ENCODE measurements at places on chromosomes 6 and 20.

DNA sequence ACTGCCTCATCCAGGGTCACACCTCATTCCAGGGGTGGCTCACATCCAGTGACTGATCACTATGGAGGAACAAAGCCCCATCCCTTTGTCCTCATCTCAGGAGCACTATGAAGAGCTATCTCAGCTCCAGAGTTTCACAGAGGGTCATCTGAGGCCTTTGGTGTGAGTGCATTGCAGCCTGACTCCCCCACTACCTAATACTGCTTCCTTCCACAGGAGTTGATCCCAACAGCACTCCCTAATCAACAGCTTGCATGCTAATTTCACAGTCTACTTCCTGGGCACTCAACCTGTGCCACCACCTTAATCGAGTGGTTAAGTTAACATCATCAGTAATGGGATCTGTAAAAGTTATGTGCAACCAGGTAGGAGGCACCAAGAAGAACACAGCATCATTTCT lies 37.7 kb downstream of the F13A1 start:
- DNase-seq, result no peak

DNA sequence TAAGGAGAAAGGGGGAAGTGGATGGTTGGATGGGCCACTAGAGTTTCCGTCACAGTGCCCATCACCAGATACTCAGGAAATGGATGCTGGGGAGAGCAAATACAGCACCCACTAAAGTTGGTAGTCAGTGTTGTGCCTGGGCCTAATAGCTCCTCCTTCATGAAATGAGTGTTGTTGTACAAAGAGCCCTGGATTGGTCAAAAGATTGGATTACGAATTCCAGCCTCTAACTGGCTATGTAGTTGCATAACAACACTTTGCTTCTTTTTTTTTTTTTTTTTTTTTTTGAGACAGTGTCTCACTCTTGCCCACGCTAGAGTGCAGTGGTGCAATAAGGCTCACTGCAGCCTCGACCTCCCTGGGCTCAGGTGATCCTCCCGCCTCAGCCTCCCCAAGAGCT lies 27.4 kb downstream of the KCNG1 start:
- no peak for DNase-seq

DNA sequence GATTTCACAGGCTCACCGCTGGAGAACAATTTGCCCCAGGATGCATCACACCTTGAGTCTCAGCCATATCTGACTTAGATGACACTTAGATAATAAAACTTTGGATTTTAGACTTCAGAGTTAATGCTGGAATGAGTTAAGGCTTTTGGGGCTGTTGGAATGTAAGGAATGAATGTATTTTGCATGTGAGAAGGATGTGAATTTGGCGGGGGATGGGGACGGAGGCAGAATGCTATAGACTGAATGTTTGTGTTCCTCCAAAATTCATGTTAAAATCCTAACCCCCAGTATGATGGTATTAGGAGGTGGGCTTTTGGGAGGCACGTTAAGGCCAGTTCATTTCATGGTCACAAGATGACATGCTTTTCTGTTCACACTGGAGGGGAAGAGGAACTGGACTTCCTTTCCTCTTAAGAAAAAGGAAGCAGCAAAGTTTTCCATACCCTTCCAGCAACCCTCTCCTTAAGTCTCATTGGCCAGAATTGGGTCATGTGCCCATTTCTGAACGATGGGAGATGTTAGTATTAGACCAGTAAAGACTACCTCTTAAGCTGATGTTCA lies 5.8 kb upstream of the SRXN1 start:
- DNase-seq, result no peak

DNA sequence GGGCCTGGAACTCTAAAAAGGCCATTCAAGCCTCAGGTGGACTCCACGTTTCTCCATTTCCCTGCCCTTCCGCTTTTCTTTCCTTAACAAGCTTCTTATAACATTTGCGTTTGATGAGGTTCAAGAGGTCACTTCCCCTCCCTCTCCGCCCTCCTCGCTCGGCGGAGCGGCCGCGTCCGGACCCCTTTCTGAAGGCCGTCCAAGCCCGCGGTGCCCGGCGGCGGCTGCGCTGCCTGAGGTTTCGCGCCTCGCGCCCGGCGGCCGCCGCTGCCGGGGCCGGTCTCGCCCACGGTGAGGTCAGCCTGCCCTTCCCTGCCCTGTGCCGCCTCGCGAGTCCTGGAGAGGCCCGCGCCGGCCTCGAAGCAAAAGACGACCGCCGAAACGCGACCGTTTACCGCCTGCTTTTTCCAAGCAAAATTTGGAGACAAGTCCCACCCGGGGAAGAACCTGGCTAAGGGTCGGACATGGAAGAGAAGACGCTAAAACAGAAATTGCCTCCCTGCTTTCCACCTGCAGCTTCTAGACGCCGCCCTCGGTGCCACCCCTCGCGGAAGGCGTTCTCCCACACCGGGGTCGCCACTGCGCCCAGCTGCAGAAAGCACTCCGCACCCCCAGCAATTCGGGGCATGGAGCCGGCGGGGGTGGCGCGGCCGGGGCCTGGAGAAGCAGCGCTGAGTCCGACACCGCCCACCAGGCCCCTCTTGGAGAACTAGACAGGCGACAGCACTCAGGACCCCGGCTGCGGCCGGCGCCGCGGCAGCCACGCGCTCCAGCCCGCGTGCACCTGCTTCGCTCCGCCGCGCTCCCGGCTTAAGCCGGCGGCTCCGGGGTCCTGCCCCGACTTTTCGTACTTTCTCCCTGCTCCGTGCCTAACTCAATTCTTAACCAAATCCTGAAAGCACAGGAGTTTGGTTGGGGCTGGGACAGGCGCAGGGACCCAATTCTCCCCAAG lies 11.0 kb upstream of the FOXF2 start:
- DNase-seq, result no peak

DNA sequence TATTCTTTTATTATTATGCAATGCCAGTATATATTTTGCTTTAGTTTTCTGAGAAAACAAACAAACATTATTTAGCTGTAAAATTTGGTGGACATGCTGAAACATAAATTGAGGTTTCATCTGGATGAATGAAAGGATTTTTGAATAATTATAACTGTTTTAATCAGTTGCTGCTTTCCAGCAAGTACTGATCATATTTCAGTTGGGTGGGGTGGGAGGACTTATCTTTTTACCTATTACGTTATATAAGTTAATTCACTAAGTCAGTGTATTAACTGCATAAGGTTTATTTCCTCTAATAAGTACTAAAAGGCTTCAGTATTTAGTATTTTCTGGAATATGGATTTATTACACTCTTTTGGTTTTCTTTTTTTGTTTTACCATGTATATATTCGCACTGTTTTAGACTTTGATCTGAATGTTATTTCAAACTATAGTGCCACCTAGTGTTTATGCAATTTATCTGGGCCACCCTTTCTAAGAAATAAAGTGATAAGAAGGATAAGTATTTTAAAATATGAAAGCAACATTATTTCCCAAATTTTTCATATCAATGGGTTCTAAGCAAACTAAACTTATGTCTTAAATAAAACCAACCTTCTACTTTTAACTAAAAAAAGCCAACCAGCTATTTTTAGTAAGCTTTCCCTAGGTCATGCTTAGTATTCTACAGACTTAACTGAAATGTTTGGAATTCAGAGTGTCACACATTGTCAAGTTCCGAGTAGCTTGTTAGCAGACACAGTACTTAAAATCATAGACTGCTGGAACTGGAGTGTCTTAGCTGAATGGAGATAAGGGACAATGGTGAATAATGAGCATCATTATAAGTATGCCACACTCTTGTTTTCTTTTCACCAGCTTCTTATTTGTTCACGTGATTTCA lies 105.4 kb upstream of the MCHR2 start:
- DNase-seq, result no peak

DNA sequence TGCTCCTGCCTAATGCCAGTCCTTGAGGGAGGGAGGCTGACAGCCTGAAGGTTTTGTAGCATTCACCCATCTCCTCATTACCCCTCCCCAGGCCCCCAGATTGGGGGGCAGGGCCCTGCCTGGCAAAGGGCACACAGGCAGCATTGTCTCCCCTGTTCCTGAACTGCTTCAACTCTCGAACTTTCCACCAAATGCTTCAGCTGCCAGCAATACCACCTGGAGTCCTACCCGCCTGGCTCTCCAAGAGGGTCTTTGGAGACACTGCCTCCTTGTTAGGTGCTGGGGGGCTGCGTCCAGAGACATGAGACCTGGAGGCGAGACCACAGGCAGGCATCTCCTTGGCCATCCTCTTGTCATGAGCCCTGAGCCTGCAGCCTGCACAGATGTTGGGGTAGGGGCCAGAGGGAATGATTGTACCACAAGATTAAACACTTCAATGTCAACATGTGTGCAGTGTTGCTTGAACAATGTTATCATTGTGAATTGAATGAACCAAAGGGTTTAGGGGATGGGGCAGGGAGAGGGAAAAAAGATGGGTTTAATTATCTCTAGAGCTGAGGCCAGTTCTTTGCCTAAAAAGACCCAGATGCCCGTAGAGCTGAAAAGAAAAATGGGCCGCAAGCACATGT lies 25.0 kb downstream of the BMP7 start:
- no peak for DNase-seq

DNA sequence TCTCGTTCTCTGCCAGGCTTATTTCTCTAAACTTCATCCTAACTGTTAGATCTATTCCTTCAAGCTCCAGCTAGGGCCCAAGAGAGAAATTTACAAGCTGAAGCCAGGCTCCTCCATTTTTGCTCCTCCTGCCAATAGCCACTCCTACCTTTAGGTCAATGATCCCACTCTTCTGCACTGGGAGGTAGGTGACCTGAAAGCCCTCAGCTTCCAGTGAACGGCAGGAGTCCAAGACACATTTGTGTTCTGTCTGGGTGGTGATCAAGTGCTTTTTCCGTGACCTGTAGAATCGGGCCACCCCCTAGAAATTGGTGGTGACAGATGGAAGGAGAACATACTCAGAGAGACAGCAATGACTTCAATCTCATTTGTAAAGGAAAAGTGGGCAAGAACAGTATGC lies 8.9 kb downstream of the NFS1 start:
- DNase-seq, result no peak

DNA sequence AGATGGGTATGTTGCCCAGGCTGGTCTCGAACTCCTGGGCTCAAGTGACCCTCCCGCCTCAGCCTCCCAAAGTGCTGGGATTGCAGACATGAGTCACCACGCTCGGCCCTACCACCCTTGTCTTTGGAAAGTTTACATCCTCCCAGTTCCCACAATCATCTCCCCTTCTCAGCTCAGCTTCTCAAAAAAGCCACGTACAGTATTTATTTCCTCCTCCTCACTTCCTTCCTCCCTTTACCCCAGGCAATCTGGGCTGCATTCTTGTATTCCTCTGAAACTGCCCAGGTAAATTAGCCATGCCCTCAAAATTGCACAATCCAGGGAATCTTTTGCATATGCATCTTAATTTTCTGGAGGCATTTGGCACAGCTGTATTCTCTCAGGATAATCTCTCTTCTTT lies 7.4 kb upstream of the SLC23A2 start:
- no peak for DNase-seq

- DNase-seq, result peak; percentile 24
These were observed 2.0 kb downstream of the FYN start for GRCh38 chr6:111871207-111871606.

DNA sequence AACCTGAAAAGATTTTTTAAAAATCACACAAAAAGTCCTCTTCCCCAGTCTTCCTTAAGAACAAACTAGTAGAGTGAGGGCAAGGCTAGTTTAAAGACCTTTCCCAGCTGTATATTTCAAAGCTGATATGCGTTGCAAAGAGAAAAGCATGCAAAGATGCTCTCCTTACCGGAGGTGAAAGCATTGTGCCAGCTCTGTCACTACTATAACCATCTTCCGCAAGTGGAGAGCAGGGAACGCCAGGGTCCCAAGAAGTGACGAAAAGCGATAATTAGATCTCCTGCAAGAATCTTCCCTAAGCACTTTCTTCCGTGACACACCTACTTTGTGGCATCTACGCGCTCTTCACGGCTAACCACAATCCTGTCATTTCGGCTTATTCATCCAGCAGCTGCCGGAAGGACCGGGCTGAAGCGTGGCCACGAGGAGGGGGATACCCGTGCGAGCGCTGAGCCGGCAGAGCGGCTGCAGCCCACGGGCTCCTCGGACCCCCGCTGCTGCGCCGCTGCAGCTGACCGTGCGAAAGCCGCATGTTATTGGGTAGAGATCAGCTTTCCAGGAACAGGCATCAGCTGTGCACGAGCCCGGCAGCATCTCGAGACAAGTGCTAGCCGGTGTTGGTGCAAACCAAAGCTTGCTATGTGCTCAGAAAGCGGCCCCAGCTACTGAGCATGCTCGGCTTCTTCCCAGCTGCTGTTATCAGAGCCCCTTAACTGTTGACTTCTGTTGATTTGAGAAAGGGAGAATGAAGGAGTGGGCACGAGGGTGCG lies 57.2 kb upstream of the ARHGAP18 start:
- DNase-seq, result peak; percentile 16

- no peak for DNase-seq
These were observed 90.6 kb upstream of the MLN start for GRCh38 chr6:33894438-33894837.

- no peak for DNase-seq
These were observed 65.4 kb upstream of the FBXL4 start for GRCh38 chr6:99013145-99013544.

GRCh38 chr6:19332806-19333460 lies 504.2 kb upstream of the ID4 start:
- no peak for DNase-seq

DNA sequence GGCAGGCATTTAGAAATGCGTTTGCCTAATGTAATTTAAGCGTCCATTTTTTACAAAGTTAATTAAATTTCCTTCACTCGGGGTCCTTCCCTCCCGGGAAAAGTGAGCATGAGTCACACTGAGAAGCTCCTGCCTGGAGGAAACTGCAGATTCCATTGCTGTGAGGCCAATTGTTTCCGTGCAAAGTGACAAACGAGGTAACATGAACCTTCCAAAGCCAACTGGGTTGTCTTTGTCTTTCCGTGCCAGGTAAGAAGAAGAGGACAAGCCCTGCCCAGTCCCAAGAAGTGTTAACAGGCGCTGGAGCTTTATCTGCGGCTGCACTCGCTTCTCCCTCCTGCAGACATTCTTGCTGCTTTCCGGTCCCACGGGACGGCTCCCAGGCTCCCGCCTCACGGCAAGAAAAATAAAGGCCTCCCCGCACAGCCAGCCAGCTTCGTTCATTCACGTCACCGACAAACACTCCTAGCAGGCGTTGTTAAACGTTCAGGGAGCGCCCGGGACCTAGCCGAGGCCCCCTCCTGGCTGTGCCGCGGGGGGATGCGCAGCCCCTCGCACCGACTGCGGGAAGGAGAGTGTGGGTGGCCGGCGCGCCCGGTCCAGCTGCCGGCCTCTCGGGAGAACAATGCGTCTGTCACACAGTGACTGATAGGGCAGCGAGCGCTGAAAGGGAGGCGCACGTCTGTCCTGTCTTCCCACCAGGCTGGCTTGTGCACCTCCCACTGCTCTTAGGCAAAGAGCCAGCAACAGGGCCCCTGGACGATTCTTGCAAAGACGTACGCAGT lies 61.5 kb upstream of the HDDC2 start:
- no peak for DNase-seq

GRCh38 chr6:9458424-9458823 lies 956.5 kb downstream of the TFAP2A start:
- DNase-seq, result no peak

GRCh38 chr20:56244259-56244658 lies 4.3 kb upstream of the MC3R start:
- DNase-seq, result no peak

Measured in effector CD4-positive, alpha-beta T cell (primary cell).